NCI-H510A treated with DMSO at 0.1 percent for 48 hours (cell line): ENCODE measurements at places on chromosomes 4 and X.

DNA sequence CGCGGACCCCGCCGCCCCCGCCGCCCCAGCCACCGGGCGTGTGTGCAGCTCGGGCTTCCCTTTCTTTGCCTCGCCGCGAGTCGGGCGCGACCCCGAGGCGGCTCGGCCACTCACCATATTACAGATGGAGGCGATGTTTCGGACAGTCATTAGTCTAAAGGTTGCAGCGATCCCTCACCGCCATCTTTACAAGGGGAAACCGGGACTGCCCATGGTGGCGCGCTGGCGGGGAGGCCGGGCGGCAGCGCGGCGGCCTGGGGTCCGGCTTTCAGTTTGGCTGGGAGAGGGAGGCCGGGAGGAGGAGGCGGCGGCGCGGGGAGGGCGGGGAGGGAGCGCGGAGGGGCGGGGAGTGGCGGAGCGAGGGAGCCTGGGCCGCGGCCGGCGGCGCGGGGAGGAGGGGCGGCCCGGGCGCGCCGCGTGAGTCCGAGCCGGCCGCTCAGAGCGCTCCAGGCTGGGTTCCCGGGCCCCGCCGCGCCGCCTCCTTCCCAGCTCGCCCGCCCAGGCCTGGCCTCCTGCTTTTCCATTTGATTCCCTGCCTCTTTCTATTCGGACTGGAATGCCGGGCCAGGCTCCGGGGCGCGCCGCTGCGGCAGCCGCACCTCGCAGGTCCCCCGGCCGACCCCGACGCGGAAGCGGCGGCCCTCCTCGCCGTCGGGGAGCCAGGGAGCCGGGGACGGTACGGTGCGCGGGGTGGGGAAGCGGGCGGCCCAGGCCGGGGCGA is at the start of gene USP46:
USP46 (minus strand) TSS at position 301 of the 721 bp plus-strand sequence; CDS start at position 150, 151 bp downstream.
- DNase-seq = peak; percentile 69

- DNase-seq = no peak
These were observed 45.5 kb downstream of the CENPC start for GRCh38 chr4:67499799-67500198.

DNA sequence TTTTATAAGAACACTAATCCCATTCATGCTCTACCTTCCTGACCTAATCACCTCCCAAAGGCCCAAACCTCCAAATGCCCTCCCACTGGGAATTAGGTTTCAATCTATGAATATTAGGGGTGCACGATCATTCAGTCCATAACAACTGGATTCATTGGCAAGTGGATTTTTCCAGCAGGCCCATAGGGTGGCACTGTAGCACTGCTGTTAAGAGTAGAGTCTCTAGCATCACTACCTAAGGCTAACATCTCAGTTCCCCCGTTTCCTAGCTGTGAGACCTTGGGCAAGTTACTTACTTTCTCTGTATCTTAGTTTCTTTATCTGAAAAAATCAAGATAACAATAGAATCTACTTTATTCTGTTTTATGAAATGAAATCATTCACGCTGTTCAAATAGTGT is 315.8 kb downstream of the STIM2 start:
- DNase-seq = peak; percentile 62

GRCh38 chrX:24525455-24525854 is 60.4 kb downstream of the PDK3 start:
- no peak for DNase-seq

GRCh38 chr4:156642161-156642560 is 329.4 kb downstream of the PDGFC start:
- DNase-seq = no peak

- DNase-seq = no peak
These were observed 16.1 kb upstream of the ACSL4 start for GRCh38 chrX:109749207-109749606.

DNA sequence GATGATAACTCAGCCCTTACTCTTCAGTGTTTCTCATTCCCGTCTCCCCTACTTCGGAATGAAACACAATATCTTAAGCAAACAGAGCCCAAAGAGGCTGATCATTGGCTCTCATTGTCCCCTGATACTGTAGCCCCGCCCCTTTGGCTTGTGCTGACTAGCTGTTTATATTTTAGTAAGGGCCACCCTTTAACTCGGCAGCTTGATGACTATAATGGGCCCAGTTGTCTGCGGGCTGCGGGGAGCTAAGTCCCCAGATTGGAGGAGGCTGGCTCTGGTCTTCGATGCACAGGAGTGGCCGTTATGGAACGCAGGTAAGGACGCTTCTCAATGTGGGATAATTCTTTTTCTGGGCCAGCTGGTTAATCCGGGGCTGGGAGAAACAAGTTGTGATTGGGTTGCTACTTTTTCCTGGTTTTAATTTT is at the start of gene TRIM2:
TRIM2 (plus strand) TSS at position 197 of the 425 bp plus-strand sequence; CDS start at position 285, 88 bp downstream.
- DNase-seq = peak; percentile 83

GRCh38 chr4:41468122-41468521 is 69.8 kb upstream of the LIMCH1 start:
- DNase-seq = no peak

- DNase-seq = no peak
These were observed 45.6 kb downstream of the SEL1L3 start for GRCh38 chr4:25817059-25817681.

DNA sequence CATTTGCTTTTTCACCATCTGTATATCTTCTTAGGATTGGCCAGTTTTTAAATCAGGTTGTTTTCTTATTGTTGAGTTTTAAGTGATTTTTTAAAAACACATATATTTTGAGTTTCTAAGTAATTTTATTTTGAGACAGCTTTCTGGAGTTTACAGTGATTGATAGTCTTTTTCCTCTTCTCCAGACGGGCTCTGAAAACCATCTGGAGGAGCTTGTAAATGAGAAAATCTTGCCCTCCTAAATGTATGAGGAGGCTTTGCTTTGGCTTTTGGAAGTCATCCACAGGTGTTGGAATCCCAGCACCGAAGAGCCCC is 160.2 kb downstream of the SOWAHB start:
- no peak for DNase-seq

GRCh38 chrX:50202539-50202938 is 1.7 kb upstream of the AKAP4 start:
- no peak for DNase-seq

- no peak for DNase-seq
These were observed 550.5 kb downstream of the PDHA2 start for GRCh38 chr4:96390404-96390803.

DNA sequence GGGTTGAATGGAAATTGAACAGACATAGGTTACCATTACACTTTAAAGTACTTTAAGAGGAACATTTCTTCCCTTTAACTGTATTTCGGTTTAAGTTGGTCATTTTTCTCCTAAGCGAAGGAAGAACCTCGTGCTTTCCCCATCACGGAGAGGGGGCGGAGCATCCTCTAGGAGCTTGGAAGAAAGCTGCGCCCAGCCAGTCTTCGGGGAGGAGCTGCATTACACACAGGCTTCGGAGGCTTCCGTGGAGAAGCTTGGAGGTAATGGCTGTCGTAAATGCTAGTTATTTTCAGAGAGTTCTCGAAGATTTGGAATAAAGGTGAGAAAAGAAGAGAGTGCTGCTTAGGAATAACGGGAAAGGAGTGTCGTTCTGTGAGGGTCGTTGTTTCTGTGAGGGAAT is at the start of gene PWWP3B:
PWWP3B (plus strand) TSS at position 199 of the 400 bp plus-strand sequence. CDS start 37,128 bp downstream, outside the sequence.
- DNase-seq = peak; percentile 49

DNA sequence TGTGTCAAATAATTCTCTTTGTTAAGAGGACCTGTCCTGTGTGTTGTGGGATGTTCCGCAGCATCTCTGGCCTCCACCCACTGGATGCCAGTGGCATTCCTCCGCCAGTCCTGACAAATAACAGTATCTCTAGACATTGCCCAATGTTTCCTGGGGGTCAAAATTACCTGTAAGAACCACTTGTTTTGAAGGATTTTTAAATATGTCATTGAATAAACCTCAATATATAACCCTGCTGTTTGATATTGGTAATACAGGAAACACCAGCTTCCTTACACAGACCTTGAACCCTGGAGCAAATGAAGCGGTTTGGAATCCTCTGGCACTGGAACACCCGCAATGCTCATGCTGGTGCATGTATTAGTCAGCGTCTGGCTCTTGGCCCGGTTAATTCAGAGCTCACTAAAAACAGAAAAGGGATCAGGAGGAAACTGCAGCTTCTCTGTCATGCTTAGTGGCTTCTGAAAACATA is 101.3 kb downstream of the TBL1X start:
- no peak for DNase-seq

DNA sequence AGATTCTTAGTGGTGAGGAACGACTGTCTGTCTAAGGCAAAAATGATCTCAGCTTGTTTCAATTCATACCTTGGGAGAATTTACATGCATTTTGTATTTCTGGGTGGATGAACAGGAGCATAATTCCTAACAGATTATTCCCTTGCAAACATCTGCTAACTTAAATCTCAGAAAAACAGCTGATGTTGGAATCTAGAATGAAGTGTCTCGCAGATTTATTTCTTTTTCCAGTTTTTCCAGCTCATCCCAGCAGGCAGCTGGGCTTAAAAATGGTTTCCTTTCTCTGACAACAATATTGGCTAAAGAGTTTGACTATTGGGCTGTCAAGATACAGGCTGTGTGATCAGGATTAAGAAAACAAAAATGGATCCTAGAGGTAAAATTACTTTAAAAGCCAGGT is 1.1 kb downstream of the LNX1 start:
- no peak for DNase-seq

DNA sequence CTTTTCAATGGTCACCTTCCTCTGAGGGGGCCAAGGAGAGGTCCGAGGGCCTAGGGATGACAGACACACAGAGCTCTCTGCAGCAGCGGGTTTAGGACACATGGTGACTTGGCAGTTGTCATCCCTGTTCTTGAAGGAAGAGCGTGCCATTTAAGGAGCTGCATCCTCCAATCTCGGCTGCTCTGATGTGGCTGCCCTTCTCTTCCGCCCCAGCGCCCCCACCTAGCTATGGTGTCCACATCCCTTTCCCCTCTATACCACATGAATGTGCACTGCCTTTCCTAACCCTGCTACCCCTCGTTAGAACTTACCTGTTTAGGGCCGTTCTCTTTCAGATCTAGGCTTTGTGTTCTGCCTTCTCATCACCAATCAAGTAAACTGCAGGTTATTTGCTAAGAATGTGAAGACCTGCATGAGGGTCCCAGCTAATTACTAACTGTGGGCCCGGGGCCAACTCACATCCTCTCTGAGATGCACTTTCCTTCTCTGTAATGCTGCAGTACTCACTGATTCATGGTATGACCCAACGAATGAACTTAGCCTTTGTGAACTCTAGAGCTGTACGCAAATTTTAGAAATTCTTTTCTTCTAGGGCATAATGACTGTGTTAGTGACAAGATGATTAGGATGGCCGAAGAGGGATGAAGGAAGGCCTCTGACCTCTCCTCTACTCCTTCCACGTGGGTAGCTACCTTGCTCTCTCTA is 38.2 kb downstream of the CHST7 start:
- DNase-seq = no peak

DNA sequence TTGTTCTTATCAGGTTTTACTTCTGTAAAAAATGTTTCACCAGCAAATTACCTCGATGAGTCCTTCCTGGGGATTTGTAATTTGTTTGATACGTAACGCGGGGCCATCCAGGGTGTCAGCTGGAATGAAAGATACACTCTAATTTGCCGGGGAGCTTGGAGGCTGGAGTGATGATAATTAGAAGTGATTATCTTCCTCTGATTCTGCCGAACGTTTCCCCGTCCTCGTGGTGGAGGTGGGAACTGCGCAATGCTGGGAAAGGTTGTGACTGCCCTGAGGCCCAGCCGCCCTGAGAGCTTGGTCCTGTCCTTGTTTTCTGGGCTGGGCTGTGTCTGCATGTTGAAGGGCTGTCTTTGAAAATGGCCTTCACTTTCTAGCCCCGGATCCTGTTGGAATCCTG is 48.0 kb downstream of the SORCS2 start:
- DNase-seq = no peak

DNA sequence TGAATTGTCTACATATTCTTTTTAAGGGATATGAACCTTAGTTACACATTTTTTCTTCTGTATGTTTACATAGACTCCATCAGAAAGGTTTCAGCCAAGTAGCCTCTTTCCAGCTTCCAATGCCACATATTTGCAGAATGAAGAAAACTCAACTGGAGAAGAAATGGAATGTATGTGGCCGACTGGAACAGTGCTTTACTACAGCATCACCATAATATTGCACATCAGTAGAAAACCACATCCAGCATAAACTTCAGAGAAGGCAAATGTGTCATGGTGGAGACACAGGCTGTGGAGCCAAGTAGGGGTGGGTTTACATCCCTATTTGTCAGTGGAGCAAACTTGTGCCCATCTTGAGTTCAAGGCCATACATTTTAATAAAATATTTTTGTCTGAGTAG is 204.8 kb upstream of the LDB2 start:
- no peak for DNase-seq

DNA sequence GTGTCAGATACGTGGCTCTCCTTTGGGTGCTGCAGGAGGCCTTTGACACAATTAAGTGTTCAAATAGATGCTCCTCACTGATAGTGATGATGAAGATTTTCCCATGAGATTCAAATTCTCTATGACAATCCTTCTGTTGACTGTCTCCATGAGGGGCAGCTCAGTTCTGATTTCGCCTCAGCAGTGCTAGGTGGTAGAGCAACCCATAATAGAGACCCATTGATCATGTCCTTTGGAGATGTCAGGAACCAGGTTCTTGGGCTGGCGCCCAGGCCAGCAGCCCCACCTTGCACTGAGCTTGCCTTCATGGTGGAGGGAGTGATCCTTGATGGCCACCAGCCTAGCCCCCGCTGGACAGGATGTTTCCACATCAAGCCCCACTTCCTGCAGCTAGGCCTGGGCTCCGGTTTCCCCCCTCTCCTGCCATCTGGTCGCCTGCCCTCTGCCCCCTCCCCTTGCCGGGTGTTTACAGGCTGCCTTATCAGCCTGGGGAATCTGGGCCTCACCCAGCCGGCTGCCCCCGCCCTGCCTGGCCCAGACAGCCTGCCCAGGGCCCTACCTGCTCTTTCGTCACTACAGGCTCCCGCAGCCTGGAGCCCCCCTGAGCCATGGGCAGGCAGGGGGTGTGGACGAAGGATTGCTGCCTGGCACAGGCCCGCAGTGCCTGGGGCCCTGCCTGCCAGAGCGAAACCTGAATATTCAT is 12.6 kb downstream of the ELF4 start:
- DNase-seq = peak; percentile 53

DNA sequence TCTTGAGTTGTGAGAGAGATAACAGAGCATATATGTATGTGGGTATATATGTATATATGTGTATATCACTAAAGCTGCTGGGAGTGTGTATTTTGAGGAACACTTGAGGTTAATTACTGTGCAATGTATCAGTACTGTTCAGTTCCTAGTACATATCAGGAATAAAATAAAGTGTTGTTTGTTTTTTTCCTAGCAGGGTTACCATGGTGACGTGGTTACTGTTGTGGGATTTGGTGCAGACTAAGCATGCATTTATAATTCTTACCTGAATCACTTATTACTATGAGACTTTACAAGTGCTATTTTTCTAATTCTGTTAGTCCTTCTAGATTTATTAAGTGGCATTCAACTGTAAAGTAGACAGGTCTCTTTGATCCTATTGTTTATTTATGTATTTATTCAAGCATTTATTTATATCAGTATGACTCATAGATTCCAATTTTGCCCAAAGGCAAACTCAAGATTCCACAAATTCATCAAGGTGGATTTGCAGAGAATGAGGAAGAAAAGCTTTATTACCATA is 26.9 kb upstream of the BEX4 start:
- DNase-seq = no peak
